ENCODE measurements at places on chromosomes 3 and 15. TPM values are rescaled to one million over a fixed set of nuclear protein-coding genes. Genes with fewer than 3 reads are reported as not detected.

GRCh38 chr15:20356911-20357480 lies 184.6 kb downstream of the GOLGA6L6 start:
- DNase-seq: no peak

- DNase-seq: no peak
Measured at GRCh38 chr3:167304077-167304476, 76.0 kb downstream of the ZBBX start.

DNA sequence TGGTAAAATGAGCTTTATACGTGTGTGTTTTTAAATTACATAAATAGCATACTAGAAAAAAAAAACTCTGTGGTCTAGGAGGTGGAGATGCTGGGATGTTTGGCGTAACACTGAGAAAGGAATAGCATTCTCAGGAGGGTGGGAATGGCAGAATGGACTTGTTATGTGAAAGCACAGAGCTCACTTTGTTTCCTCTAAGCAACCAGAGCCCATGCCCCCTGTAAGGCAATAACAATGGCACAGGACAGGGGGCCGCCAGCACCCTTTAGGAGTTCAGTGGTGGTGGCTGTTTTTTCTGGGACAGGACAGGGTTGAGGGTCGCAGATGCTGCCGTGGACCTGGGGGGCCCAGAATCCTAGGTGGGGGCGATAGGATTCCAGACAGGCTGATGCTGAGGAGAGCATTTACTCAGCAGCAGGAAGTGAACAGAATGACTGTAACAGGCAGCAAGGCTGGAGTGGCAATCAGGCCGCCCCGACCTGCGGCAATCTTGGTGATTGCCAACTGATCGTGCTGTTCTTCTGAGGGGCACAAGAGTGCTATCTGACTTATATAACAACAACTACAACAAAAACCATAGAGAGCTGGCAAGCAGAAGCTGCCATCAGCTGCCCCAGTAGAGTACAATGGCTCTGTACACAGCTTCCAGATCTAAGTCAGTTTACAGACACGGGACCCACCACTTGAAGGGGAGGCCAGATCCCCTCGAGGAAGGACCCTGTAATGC lies 160.4 kb downstream of the UACA start:
- DNase-seq: no peak

GRCh38 chr3:153960458-153961074 lies 160.6 kb upstream of the ARHGEF26 start:
- no peak for DNase-seq

DNA sequence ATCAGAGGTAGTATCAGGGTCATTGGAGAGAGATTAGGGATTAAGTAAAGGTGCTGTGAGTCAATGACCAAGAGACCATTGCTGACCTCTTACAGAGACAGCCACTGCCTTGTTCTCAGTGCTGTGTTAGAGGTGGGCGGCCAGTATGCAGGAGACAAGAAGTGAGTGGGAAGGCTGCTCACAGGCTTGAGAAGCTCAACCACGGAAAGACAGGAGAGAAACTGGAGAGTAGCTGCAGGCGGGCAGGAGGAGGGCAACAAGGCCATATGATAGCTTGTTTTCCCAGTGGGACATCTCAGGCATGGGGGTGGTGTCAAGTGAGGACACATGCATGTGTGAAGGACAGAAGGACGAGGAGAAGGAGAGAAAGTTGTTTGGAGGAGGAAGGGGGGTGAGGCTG lies 237.3 kb downstream of the PDCD6IP start:
- no peak for DNase-seq

DNA sequence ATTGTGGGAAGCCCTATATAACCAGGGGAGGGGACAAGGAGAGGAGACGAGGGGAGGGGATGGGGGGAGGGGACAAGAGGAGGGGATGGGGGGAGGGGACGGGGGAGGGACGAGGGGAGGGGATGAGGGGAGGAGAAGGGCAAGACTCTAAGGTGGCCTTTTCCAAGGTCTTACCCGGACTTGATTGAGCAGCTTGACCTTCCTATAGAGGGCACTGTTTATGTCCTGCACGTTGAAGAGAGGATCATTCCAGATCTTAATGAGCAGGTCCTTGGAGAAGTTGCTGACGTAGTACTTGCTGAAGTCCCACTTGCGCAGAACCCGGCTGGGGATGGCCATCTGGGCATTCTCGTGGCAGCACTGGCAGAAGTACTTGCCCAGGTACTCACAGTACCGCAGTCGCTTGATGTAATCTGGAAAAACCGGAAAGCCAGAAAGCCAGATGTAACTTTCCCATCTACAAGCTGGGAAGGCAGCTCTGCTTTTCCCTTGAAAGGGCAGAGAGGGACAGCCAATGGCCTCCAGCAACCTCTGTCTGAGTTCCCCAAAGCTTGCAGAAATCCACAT lies 55.7 kb downstream of the RUBCN start:
- DNase-seq: no peak

DNA sequence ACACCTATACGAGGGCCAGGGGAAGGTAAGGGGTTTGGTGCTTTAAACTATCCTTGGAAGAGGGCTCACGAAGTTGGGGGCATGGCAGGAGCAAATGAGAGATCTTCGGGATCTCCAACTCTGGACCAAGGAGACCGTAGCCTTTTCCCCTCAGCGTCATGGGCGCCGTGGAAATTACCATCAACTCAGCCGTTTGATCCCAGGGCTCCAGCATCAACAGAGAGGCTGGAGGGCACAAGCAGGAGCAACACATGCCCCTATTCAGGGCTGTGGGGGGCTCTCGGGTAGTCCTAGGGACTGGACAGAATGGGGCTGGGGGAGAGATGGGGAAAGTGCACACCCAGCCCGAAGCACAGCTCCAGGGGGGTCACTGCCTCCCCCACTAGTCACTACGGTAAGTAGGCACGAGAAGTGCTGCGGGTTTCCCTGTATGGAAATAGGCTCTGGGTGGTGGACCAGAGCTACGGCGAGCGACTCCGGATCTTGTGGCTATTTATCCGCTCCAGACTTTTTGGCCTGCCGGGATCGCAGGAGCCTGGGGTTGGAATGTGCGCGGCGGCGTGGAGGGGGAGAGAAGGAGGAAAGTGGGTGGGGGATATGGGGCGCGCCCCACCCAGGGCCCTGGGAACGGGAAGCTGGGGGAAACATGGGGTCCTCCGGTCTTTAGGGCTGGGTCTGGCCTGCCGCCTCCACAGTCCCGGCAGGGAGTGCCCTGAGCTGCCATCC lies 539 bp upstream of the LAMB2 start:
- DNase-seq: peak; percentile 80

GRCh38 chr3:194089357-194090177 lies 46.4 kb upstream of the HES1 start:
- DNase-seq: peak; percentile 99

- no peak for DNase-seq
Measured at GRCh38 chr3:26699553-26699952, 77.0 kb downstream of the LRRC3B start.

DNA sequence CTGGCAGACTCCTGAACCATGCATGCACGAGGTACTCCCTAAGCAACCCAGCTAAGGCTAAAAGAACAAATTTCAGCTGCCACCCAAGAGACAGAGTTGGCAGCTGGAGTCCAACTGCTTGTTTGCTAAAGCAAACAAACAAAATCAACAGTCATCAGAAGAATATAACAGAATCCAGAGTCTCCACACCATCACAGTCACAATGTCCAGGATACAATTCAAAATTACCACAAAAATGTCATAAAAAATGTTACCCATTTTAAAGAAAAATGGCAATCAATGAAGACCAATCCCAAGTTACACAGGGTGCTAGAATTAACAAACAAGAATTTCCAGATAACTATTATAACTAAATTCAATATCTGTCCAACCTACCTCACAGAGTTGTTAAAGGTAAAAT lies 42.9 kb downstream of the RFTN1 start:
- no peak for DNase-seq

DNA sequence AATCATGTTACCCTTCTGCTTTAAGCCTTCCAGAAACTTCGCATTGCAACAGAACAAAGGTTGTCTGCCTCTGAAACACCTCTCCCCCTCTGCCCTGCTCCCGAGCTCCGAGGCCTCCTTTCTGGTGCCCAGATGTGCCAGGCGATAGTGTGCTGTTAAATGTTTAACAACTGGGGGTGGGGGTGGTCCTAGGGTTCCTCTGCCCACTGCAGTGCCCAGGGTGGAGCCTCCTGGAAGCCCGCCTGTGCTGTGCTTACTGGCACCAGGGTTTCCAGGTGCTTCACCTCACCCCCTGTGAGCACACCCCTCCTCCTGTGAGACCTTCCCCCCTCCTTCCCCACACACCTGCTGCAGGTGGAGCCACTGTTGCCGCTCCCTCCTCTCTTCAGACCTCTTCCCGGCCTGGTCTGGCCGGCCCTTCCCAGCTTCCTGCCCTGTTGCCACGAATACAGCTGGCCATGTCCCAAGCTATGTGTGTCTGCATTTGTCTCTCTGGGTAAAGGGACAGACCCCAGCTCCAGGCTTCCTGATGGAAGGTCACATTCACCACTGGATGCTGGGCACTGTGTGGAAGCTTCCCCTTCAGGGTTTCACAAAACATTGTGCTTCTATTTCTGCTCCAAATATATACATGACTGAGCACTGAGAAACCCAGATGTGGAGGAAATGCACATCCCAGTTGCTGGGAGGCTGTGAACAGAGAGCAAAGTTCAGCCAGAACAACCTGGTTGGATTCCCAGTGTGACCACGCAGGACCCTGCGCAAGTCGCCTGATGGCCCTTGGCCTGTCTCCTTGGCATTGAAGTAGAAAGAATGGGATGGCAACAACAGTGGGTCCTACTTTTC lies 37.2 kb downstream of the MGLL start:
- no peak for DNase-seq

The MYRIP gene
- 1.9 TPM for total RNA-seq

DNA sequence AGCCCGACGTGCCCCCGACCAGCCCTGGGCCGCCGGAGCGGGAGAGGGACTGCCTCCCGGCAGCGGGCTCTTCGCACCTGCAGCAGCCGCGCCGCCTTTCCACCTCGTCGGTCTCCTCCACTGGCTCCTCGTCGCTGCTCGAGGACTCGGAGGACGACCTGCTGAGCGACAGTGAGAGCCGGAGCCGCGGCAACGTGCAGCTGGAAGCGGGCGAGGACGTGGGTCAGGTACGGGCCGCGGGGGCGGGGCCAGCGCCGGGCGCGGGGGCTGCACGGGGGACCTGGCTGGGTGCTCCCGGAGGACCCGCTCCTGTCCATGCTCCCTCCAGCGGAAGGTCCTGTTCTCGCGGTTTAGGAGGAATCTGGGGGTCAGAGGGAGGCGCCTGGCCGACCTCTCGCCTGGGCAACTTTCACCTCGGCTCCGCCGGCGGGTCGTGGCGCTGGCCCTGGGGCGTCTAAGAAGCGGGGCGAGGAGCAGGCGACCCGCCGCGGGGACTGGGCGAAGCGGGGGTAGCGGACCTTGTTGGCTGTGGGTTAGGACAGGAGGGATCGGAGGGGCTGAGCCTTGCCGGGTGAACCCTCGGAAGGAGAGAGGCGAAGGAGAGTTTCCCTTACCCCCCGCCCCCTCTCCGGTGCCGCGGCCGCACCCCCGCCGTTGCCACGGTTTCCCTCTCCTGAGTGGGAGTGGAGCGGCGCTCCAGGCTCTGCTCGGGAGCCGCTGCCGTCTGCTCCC lies 682 bp downstream of the ITPKA start:
- DNase-seq: peak; percentile 8

The EID1 gene
- 221 TPM for total RNA-seq

GRCh38 chr3:123071581-123071980 lies 4.8 kb downstream of the PDIA5 start:
- no peak for DNase-seq

The SAMMSON gene
- total RNA-seq: not detected

The NCKIPSD gene
- 2.0 TPM for total RNA-seq

The CEP19 gene
- 16.5 TPM for total RNA-seq

DNA sequence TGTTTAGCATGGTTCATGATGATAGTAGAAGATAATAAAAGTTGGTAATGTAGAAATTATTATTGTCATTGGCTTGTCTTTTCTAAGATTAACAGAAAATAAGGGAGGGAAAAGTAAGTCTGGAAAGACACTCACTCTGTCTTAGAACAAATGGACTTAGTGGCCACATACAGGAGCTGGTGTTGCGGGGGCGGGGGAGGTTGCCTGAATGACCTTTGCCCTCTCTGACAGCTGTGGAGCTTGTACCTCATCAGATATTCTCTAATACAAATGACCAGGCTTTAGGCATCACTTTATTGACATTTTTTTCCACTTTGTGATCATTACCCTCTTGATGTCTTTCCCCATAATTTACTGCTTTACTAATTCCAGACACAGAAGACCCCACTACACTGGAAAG lies 5.9 kb downstream of the TAGLN3 start:
- no peak for DNase-seq

The GOLGA8J gene
- 0.07 TPM for total RNA-seq

- no peak for DNase-seq
Measured at GRCh38 chr3:26105261-26105660, 315.4 kb downstream of the OXSM start.

DNA sequence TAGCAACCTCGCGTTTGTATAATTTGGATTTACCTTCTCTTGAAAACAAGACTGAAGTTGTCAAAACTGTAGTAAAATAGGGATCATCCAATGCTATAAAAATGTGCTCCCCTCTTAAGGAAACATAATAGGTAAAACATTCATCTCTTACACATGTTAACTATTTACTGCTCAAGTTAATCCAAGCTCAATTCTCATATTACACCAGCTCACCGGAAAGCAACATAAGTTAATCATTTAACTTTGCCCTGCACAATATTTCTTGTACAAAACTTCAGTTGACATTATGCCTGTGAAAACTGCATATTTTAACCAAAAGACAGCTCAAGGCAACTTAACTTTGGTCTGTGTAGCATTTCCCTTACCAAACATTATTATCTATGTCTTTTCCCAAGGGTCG lies 634.2 kb downstream of the NAALADL2 start:
- DNase-seq: no peak

DNA sequence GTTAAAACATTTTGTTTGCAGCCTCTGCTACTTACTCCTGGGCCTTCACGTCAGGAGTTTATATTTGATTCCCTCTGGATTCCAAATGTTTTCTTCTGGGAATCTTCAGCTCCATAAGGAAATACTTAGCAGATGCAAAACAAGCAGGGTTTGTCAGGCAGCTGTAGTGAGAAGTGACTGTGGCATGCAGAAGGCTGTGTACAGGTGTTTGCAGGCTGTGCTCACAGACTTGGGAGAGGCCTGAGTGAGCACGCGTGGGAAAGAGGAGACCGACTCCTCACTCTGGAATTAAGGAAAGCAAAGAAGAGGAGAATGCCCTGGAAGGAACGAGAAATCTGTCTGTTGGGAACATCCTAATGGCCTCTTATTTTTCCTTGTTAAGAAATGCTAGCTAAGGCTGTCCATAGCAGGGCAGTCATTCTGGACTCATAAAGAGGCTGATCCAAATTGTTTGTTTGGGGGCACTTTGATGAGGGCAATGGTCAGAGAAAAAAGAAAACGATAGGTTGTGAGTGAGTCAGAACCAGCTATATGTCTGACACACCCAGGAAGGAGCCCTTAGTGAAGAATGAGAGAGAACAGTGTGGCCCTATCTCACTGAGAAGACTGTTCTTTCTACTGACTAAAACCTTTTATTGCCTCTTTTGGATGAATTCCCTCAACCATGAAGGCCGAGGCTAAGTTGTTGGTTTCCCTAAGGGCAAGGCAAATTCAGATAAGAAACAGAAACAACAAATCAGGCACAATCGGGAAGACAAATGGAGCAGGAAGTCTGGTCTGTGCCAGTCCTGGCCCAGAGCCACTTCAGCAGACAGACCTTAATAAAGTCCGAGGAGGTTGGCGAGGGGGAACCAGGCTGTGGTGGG lies 82.6 kb downstream of the TGFBR2 start:
- DNase-seq: no peak

All from MG63 (cell line).